ENCODE measurements at places on chromosomes 11 and 22.
A peak's percentile ranks its signal among the peaks of the same experiment; 100 is the strongest.

DNA sequence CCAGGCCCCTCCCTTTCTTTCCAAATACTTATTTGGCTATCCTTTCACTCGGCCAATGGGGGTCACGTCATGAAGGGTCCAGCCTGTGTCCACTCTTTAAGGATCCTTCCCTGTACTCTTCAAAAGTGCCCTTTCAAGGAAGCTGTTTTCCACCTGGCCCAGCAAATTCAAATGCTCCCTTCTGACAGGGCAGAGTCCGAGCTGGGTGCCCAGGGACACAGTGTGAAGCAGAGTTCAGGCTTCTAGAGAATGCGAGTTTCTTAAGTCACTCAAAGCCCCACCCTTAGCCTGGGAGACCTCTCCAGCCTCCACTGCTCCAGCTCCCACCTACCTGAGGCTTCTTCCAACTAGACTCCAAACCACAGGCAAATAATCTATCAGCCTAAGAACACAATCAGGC lies 5.5 kb upstream of the APOA1 start:
- no peak for DNase-seq

DNA sequence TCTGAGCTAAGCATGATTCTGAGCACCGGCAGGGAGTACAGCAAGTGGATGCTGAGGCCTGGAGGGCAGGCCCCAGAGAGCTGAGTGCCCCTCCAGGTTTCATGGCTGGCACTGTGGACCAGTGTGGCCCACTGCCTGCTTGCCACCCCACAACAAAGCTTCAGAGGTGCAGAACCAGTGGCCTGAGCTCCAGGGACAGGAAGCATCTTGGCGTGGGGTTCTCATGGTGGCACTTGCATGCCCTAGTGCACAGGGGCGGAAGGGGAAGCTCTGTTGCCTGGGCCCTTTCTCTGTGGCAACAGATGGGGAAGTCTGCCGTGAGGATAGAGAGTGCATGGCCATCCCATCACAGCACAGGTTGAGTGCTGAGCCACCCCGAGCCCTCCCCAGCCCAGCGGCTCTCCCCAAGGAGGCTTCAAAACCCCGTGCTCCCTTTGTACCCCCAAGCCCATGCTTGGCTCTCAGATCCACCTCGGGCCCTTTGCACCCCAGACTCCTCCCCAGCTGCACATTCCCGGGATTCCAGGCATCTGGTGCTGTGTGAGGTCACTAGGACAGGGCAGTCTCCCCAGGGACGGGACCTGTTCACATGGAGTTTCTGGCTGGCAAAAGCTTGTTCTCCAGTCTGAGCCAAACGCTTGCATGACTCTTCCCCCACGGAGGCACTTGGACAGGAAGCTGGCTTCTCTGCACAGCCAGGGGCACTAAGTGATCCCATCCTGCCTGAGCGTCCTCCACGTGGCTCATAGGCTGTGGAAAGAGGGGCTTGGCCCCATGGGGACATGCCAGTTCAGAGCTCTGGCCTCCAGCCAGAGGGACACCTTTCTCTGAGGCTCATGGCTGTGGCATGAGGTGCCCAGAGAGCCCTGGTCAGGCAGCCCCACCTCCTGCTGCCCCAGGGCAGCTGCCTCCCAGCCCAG lies 4.2 kb downstream of the SLC25A1 start:
- DNase-seq = peak; percentile 82

DNA sequence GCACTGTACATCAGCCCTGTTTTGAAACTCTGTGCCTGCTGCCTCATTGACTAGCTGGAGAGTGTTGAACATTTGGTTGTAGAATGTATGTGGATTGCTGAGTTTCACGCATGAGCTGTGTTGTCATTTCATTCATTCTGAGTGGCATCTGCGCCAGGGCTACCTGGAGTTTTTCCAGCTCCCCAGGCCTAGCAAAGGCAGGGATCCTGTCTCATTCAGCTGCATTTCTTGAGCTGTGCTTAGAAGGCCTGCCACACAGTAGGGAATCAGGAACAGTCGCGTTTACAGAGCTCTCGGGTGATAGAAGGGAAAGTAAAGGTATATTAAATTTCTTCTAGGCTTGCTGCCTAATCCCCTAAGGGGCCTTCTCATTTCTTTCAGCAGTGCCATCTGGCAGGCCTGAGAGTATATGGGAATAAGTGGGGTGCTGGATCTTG lies 44.3 kb downstream of the PTPRJ start:
- DNase-seq = no peak

DNA sequence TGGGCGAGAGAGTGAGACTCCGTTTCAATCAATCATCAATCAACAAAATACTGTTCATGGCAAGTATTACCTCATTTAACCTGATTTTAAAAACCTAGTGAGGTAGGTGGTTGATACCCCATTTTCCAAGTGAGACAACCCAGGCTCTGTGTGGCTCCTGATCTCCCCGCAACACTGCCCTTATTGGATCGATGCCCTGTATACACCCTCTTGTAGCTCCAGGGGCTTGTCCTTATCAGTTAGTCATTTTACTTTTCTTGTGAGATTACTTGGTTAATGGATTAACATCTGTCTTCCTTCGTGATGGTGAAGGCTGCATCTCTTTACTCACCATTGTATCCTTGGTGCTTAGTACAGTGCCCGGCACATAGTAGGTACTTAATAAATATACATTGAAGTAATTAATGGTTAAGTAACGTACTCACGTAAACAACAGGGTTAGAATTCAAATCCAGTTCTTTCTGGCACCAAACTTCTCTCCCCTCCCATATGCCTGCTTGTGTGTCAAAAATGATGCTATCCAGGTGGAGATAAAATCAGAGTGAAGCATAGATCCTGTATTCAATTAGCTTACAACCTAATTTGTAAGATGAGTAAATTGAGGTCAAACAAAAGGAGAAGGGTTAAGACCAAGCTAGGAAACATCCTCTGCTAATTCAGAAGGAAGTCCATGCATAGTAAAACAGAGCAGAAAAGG lies 1.8 kb upstream of the PRG2 start:
- no peak for DNase-seq

- no peak for DNase-seq
These were observed 26.6 kb upstream of the SLC22A12 start for GRCh38 chr11:64564419-64564818.

GRCh38 chr11:119635776-119636175 lies 93.2 kb downstream of the NECTIN1 start:
- no peak for DNase-seq

DNA sequence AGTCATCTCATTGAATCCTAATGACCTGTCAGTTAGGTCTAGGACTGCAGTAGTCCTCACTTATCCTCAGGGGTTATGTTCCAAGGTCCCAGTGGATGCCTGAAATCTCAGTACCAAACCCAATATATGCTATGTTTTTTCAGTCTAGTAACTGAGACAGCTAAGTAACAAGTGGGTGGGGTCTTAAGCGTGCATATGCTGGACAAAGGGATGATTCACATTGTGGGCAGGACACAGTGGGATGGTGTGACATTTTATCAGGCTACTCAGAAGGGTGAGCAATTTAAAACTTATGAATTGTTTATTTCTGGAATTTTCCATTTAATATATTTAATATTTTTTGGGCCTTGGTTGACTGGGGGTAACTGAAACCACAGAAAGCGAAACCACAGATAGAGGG lies 29.0 kb downstream of the DDX10 start:
- DNase-seq = no peak

GRCh38 chr22:28229566-28230485 lies 310.8 kb upstream of the PITPNB start:
- DNase-seq = no peak

- peak; percentile 89 for DNase-seq
These were observed 18.6 kb upstream of the PARVB start for GRCh38 chr22:44005524-44005923.
